Progenitor cell of endocrine pancreas (in vitro differentiated cells): ENCODE measurements at places on chromosomes 5 and 9. TPM values are rescaled to one million over a fixed set of nuclear protein-coding genes. Genes with fewer than 3 reads are reported as not detected.
A peak's percentile ranks its signal among the peaks of the same experiment; 100 is the strongest.

ZNF367 gene
- total RNA-seq, result 5.3 and 5.7 TPM in 2 replicates

POLR3G gene
- total RNA-seq, result 2.1 and 3.2 TPM in 2 replicates

STOM gene
- 11.0 and 14.4 TPM in 2 replicates for total RNA-seq

LVRN gene
- 0.24 and 0.64 TPM in 2 replicates for total RNA-seq

LCN12 gene
- 14.7 and 16.2 TPM in 2 replicates for total RNA-seq

FOXD1 gene
- total RNA-seq, result 0.19 and 0.29 TPM in 2 replicates

GRXCR2 gene
- not detected in 2 replicates for total RNA-seq

IL4 gene
- total RNA-seq, result not detected in 2 replicates

GCNT4 gene
- total RNA-seq, result 2.5 and 3.3 TPM in 2 replicates

DIMT1 gene
- total RNA-seq, result 18.6 and 20.3 TPM in 2 replicates

PRRC1 gene
- 80.9 and 87.1 TPM in 2 replicates for total RNA-seq

EIF4E1B gene
- not detected in 2 replicates for total RNA-seq

GPR150 gene
- not detected in 2 replicates for total RNA-seq

BTNL3 gene
- not detected in 2 replicates for total RNA-seq

SMIM33 gene
- total RNA-seq, result not detected in 2 replicates

INSL6 gene
- not detected in 2 replicates for total RNA-seq

PPP1R26 gene
- 48.3 and 50.2 TPM in 2 replicates for total RNA-seq

PDE6A gene
- total RNA-seq, result 0.07 TPM in 1 of 2 replicates, not detected in the other

- DNase-seq, result no peak
Measured at GRCh38 chr9:72880821-72881220, 72.0 kb downstream of the ALDH1A1 start.

- DNase-seq, result no peak
Measured at GRCh38 chr9:93108291-93109041, 12.4 kb downstream of the CARD19 start.

- DNase-seq, result peak; percentile 50
Measured at GRCh38 chr9:34628656-34629490, at the start of gene ARID3C. TSS of gene ARID3C (minus strand) at chr9:34629066. CDS start at chr9:34628014, 1,052 bp downstream.

DNA sequence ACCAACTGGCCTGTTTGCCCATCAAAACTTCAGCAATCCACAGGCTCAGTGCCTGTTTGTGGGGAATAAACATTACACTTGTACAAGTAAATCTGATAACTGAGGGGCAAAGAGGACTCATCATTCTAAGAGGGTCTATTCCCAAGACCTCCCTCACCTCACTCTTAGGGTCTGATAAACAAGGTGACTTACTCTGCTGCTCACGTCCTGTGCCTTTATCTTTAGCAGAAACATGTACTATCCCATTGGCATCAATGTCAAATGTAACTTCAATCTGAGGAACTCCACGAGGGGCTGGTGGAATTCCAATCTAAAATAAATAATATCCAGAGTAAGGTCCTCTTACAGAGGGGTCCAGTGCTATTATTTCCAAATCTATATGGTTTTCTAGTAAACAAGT lies 14.6 kb upstream of the ETF1 start:
- DNase-seq, result no peak

DNA sequence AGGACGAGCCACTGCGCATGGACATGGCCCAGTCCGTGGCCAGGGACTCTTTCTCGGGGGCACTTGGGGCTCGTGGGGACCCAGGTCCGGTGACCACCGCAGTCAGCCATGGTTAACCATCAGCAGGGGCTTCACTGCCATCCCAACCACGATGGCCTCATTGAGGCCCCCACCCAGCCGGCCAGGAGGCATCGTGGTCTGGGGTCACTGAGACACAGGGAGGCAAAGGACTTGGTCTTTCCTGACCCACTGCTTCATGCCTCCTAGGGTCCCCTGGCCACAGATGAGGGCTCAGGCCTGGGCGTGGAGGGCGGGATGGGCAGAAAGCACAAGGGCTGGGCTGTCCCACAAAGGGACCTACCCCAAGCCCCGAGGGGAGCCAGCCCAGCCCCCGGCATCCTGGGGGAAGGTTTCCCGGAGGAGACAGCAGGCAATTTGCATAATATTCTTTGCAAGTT lies 6.6 kb downstream of the NACC2 start:
- no peak for DNase-seq

DNA sequence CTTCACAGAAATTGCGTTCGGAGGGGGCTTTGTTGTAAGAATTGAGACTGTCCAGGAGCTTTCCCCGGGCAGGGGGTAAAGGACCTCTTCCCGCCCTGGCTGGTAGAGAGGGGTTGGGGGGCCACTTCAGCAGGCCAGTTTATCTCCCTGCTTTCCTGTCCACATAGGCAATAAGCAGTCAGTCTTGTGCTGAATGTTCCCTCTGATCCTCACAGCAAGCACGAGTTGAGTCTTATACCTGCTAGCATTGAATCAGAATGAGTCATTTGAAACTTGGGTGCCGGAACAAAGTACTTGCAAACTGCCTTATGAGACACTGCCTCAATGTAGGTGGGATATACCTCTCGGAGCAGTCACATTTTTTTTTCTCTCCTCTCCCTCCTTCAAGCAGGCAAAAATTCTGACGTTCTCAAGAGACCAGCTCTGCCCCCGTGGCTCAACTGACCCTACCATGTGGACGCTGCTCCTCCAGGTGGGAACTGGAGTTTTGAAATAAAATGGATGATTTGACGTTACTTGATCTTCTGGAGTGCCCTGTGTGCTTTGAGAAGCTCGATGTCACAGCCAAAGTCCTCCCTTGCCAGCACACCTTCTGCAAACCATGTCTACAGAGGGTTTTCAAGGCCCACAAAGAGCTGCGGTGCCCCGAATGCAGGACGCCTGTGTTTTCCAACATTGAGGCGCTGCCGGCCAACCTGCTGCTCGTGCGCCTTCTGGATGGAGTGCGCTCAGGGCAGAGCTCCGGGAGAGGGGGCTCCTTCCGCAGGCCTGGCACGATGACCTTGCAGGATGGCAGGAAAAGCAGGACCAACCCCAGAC lies 1.3 kb downstream of the SH3RF2 start:
- DNase-seq, result no peak

GRCh38 chr5:178994580-178995340 lies at the start of gene GRM6:
TSS of gene GRM6 (minus strand) at chr5:178995320. CDS start at chr5:178994944, 376 bp downstream.
- no peak for DNase-seq

DNA sequence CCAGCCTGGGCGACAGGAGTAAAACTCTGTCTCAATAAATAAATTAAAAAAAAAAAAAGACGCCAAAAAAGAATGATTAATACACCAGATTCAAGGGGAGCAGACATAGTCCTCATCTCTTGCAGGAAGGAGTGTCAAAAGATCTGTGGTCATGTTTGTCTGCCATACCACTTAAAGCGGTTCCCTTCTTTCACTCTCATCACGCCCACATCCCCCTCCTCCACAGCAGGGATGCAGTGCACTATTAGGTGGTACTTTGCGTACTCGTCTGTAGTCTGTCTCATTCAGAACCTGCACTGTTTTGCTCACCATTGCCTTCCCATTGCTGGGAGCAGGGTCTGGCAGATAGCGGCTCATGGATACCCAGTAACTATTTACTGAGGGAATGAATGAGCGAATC lies 11.2 kb downstream of the CDHR2 start:
- DNase-seq, result no peak

DNA sequence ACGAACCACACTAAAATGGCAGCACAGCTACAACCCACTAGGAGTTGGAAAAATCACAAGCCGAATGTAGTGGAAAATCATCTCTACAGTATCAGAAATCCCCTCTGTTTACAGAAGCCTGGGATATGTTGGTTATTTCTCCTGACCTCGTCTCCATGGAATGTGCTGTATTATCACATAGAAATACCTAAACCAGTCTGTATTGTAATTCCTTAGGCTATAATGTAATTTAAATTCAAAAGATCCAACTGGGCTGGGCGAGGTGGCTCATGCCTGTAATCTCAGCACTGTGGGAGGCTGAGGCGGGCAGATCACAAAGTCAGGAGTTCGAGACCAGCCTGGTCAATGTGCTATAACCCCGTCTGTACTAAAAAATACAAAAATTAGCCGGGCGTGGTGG lies 244.8 kb upstream of the MPDZ start:
- DNase-seq, result no peak

DNA sequence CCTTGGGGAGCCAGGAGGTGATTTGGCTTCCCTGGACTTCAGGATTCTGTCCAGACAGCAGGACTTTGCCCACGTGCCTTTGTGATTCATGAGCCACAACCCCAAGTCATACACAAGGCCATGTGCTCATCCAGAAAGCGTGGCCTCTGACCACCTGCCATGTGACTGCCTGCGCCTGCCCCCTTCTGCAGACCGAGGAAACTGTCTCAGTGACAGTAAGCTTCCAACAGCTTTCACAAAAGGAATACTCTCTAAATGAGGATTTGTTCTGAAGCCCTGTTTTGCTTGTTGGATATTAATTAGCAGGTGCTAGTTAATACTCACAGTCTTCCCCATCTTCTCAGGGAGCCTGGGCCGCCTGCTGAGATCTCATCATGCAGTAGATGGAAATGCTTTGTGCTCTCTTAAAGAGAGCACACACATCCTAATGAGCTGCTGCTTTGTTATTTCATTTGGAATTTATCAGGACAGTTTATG lies 36.9 kb upstream of the ANGPTL2 start:
- no peak for DNase-seq

DNA sequence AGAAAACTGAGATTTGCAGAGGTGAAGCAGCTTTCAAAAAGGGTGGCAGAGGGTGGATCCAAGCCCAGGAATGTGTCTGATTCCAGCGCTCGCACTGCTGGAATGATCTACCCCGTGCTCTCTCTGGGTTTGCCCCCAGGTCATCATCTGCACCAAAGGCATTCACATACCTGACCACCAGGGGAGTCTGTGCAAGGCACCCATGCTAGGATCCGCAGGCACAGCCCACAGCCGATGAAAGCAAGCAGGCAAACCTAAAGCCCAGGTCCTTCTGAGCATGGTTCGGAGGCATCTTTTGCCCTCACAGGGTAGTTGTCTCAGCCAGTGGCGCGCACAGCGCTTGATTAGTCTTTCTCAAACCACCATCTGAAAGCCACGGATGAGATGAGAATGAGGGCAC lies 56.6 kb downstream of the TEK start:
- DNase-seq, result peak; percentile 10

DNA sequence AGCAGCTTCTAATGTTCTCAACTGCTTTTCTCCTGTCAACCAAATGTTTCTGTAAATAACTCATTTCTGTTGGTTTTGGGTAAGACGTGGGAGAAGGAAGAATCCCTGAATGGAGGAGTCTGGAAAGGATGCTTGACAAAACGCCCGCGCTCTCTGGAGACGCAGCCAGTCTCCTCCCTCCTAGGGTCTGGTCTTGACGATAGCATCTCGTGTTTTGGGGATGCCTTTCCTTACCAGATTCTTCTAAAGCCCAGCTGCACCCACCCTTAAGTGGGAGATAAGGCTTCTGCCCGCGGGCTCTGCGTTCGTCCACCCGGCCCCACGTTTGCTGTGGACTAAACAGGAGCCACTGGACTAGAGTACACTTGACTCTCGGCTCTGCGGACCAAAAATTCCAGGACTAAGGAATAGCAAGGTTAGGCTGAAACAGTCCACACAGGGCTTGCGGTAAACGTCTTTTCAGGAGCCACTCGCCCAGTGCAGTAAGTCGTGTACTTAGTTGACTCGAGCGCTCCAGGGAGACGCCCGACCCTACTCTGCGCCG lies 491 bp upstream of the CTSL start:
- DNase-seq, result no peak

- DNase-seq, result no peak
Measured at GRCh38 chr5:26761045-26761444, 277.3 kb downstream of the CDH9 start.

DNA sequence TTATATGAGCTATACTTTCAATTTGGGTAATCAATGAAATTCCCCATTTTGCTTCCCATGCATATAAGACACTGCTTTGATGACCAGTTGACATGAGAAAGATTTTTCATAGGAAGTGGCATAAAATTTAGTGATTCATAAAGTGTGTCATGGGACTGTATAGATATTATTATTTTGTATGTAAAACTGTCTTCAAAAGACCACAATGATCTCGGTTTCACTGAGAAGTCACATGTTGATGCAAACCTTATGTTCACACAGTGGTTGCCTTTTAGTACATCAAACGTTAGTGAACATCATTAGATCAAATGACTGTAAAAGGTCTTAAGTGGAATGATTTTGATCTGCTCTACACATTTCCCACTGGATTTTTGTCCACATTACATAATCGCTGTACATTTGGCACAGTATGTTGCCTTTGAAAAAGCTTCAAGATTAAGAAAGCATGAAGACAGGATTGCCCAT lies 349.2 kb upstream of the MEF2C start:
- no peak for DNase-seq

- DNase-seq, result no peak
Measured at GRCh38 chr5:104452550-104452949, 890.0 kb upstream of the NUDT12 start.

DNA sequence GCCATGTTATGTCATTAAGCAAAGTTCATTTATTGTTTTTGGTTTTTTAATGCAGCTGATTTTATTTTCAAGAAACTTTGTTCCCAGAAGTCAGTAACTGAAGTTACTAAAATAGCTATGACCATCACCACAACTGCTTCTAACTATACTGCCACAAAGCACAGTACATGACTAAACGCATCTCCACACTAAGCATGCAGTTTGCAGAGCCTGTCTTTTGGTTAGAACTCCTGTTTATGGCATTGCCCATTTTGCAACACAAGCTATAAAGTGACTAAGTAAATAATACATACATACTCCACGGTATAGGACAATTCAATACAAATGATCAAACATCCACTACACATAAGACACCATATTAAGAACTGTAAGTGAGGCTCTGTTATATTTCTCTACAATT lies 109.7 kb downstream of the MLLT3 start:
- DNase-seq, result no peak

- DNase-seq, result no peak
Measured at GRCh38 chr9:126783949-126784348, 20.9 kb upstream of the ZBTB43 start.

GRCh38 chr5:167050568-167051401 lies 1240.7 kb upstream of the WWC1 start:
- DNase-seq, result no peak

GRCh38 chr9:123322273-123323195 lies 33.5 kb upstream of the CRB2 start:
- DNase-seq, result no peak

GRCh38 chr5:10555277-10555684 lies 8.6 kb upstream of the ANKRD33B start:
- DNase-seq, result no peak

GRCh38 chr9:77271023-77271690 lies 93.8 kb downstream of the VPS13A start:
- no peak for DNase-seq

DNA sequence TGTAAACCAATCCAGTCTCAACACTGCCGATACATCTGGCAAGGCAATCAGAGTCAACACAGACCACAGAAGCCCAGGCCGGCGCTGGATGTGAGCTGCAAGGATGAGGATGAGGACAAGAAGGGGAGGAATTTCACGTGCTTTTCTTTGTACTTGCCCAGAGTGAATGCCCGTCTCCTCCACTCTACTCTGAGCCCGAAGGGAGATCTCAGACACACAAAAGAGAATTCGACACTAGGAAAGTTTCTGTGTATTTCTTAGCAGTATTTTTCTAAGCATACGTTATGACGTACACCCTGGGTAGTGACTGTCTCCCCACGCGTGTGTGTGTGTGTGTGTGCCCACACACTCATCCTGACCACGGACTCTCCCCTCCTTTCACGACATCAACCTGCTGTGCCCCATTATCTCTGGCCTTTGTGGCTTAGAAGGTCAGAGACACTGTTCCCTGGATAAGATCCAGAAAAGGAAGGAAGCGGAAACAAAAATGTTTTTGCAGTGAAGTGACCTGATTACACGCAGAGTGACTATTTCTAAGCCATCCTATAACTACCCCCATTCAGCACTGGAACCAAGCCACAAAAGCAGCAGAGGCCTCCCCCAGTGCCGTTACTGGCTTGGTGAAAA lies 227.3 kb upstream of the DAPK1 start:
- DNase-seq, result no peak
